ENCODE measurements at places on chromosomes 6 and 20. TPM values are rescaled to one million over a fixed set of nuclear protein-coding genes. Genes with fewer than 3 reads are reported as not detected.
A peak's percentile ranks its signal among the peaks of the same experiment; 100 is the strongest.

- DNase-seq: no peak
Observed at GRCh38 chr6:82066991-82067411, 180.5 kb downstream of the IBTK start.

- DNase-seq: no peak
Observed at GRCh38 chr6:136506124-136506799, 44.0 kb downstream of the MAP7 start.

GRCh38 chr6:105452376-105452775 is 49.5 kb upstream of the PREP start:
- DNase-seq: no peak

DNA sequence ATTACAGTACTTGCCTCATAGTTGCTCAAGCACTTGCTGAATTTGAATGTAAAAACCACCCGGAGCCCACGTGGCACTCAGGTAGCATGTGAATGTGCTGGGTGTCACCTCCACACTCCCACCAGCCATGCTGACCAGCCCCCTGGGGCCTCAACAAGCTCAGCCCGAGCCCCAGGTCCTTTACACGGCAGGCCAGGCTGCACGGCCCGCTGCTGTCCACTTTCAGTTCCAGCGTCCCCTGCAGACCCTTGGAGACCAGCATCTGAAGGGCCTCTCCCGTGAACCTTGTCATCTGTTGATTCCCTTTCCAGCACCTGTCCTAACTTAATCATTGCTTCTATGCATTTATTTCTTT is 33.3 kb upstream of the ZBP1 start:
- DNase-seq: peak; percentile 15

GRCh38 chr6:35624341-35625070 is 64.2 kb downstream of the FKBP5 start:
- no peak for DNase-seq

- DNase-seq: no peak
Observed at GRCh38 chr20:58994390-58995159, 12.5 kb downstream of the CTSZ start.

- DNase-seq: no peak
Observed at GRCh38 chr6:114588726-114589125, 245.9 kb upstream of the HS3ST5 start.

DNA sequence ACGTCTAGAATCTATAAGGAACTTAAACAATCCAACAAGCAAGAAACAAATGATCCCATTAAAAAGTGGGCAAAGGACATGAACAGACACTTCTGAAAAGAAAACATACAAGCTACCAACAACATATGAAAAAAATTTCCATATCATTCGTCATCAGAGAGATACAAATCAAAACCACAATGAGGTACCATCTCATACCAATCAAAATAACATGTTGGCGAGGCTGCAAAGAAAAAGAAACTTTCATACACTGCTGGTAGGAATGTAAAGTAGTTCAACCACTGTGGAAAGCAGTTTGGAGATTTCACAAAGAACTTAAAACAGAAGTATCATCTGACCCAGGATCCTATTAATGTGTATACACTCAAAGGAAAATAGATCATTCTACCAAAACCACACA is 243.9 kb upstream of the RUNX2 start:
- DNase-seq: no peak

- DNase-seq: no peak
Observed at GRCh38 chr6:119395192-119395591, 45.6 kb upstream of the MAN1A1 start.

DNA sequence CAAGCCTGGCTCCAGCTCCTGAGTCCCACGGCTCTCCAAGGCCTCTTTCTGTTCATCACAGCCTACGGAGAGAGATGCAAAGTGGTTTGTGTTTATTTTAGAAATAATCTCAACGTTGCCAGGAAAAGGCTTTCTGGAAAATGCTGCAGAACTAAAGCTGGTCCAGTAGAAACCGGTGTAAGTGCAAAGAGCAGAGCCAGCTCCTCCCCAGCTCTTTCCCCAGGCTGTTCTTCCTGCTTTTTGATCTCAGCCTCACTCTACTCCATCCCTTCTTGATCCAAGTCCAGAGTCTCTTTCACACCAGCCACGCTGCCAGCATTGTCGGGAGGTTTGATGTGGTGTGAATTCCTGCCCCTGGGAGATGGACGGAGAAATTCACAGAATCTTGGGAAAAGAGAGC is 69.8 kb downstream of the TMEM170B start:
- no peak for DNase-seq

DNA sequence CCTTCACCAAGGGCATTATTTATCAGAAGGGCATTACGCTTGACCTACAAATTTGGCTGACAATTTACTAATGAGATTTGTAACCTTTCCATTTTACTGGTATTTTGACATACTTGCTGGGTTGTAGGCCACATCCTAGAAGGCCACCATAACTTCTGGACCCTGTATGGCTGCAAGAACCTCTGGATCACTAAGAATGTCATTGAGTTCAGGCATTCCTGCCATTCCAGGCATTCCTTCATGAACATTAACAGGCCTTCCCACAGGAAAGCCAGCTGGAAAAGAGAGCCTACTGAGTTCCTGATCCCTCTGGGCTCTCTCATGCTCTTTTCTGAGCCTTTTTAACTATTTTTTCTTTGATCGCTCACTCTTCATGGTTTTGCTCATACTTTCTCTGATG is 28.4 kb upstream of the SLC35A1 start:
- no peak for DNase-seq

DNA sequence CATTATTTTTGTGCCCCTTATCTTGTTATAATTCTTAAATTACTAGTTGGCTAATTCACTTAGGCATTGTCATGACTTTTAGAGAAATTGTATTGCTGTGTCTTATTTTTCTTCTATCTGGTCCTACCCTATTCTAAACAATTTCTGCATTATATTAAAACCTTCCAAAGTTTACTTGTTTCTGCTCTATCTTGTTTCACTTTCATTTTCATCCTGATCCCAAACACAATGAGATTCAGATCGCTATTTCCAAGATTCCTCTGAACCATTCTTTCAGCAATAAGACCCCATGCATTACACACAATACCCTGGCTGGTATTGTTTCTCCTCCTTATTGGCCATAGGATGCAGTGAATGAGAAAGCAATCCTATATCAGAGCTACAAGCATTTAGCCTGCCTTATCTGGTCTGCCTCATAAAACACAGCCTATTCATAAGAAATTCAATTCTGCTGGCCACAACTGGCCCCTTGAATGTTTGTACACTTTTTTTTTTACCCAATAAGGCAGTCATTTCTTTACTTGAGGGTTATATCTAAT is 69.9 kb upstream of the POU3F2 start:
- no peak for DNase-seq

DNA sequence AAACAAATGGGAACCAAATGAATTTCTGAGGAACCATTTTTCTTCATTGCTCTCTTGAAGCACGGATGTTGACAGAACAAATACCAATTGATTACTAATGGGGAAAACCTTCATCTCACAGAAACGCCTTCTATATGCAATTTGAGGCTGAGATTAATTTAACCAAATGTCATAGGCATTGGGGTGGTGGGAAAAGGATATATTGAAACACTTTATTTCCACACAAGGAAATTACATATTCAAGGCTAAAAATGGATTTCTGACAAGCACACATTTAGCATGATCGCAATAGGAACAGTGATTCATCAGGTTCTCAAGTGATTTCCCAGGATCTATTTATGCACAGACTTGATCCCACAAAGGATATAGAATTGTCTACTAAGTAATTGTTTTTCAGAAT is 88.9 kb downstream of the COL12A1 start:
- DNase-seq: no peak

DNA sequence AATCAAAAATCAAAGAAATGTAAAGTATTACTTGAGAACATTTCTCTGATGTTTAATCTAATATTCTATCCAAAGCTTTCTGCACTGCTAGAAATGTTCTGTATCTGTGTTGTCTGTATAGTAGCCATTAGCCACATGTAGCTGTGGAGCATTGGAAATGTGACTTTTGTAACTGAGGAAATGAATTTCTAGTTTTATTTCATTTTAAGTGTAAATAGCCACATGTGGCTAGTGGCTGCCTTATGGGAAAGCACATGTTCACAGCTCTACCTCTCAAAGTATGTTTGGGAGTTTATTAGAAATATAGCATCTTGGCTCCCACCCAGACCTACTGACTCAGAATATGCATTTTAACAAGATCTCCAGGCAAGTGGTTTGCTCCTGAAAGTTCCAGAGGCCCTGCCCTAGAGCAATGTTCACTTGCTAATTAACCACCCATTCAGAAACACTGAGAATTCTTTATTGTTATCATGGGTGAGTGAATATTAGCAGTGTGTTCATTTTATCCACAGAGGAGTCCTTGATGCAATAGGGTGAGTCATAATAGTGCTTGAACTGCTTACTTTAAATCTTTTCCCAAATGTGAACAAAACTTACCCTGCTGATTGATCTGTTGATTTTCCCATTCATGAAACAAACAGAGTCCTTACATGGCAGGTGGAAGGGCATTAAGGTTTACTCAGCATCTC is 282.7 kb downstream of the PLCB1 start:
- DNase-seq: no peak

DNA sequence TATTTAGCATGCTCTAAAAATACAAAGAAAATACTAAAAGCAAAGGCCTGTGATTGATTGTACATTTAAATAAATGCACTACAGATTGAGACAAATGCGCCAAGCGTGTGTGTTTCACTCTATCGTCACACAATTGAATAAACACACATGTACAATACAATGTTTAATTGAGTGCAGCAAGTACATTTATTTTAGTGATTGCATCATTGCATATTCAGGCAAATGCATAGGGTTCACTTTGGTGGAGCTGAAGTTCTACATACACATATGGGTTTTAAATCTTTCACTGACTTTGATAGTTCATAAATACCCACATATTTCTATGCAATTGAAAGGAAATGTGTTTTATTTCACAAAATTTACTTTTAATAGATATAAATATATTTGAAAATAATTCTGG is 750.6 kb upstream of the MMS22L start:
- DNase-seq: no peak

DNA sequence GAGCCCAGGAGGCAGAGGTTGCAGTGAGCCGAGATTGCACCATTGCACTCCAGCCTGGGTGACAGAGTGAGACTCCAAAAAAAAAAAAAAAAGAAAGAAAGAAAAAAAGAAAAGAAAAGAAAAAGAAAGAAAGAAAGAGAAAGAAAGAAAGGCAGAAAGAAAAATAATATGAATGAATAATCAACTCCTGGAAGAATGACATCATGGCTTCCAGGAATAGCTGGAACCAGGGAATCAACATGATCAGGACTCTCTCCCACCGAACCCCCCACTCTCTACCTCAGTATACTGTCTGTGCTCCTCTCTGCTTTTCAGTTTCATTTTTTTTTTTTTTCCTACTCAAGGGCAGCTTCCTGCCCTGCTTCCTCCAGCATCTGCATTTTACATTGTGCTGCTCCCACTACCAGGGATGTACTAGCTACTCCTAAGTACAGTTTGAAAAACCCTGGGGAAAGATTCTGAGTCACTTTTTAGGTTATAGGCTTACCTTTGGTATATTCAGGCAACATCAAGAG is 19.7 kb upstream of the MTCL3 start:
- DNase-seq: no peak

DNA sequence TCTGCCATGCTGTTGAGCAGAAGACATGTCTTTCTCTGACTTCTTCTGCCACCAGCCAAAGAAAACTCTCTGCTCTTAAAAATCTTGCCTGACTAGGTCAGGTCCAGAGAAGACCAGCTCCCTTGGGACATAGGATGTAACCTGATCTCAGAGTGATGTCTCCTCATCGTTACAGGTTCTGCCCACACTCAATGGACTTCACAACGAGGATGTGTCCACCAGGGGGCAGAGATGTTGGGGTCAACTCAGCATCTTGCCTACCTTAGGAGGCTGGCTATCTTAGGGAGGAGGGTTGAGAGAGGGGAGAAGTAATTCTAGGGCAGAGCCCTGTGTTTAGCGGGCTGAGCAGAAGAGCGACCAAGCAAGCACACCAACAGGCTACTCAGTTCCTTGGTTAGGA is 207.6 kb upstream of the CDH4 start:
- DNase-seq: no peak

GRCh38 chr6:168381726-168382458 is 59.1 kb upstream of the SMOC2 start:
- DNase-seq: peak; percentile 8

DNA sequence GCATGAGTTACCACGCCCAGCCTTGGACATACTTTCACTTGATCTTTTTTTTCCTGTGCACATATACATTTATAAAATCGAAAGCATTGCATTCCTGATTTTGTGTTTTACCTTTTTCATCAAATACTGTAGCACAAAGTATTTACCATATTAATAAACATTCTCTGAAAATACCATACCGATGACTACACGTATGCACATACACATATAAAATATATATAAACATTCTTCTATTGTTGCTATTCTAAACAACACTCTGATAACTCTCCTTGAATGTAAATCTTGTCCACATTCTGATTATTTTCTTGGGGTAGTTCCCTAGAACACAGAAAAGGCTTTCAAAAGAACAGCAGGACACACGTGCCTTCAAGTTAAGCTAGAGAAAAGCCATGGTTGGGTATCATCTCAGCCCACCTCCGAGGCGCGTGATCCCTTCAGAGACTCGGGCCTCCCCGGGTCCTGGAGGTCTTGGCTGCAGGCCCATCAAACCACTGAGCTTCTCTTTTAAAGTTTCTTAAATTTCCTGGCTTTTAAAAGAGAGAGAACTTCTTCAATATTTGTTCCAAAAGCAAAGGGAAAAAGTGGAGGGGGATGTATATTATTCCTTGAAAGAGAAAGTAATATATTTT is 198.1 kb downstream of the MYLK4 start:
- no peak for DNase-seq

GRCh38 chr6:116027801-116028200 is 32.9 kb downstream of the FRK start:
- no peak for DNase-seq

DNA sequence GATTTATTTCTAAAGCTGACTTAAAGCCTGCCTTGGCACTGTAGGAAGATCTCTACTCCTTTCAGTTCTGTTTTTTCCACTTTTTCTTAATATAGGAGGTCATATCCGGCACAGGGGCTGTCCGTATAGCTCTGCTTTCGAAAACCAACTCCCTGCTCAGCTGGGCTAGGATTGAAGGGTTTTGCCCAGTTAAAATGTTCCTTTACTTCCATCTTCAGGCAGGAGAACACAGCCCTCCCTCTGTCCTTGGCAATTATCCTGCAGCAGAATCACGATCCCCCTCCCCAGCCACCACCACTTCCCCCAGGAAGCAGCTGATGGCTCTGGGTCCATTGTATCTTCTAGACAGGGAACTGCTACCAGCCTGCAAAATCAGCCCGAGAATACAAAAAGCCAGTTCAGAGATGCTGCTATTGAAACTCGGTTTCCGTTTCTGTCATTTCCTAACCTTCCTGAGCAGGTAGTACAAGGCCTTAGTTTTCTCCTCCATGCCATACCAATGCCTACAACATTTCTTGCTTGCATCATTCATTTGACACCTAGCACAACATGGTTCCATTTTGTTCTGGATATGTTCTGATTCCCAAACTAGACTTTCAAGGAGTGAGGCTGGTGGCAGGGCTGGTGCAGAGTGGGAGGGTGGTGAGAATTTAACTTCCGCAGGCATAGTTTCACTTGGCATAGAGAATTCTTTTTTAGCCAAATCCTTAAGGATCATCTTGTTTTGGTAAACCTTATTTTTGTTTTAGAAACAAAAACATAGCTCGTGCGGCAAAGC is 53.9 kb downstream of the FAM50B start:
- DNase-seq: no peak

The TCF15 gene
- not detected for total RNA-seq

The FABP7 gene
- total RNA-seq: not detected

The HLA-F gene
- total RNA-seq: 30.5 TPM

The OR2H2 gene
- not detected for total RNA-seq

The DBNDD2 gene
- total RNA-seq: 31.6 TPM

The MCM8 gene
- total RNA-seq: 4.9 TPM

The VWA7 gene
- total RNA-seq: 3.6 TPM

The LY6G6F gene
- not detected for total RNA-seq

The CDH4 gene
- total RNA-seq: 0.36 TPM
